ENCODE measurements at places on chromosomes 4 and X. TPM values are rescaled to one million over a fixed set of nuclear protein-coding genes. Genes with fewer than 3 reads are reported as not detected.

The LCORL gene
- 10.5 TPM for total RNA-seq

GRCh38 chrX:110532581-110532931 lies 173.9 kb downstream of the RTL9 start:
- DNase-seq: no peak

- no peak for DNase-seq
Observed at GRCh38 chr4:146121757-146122156, 53.8 kb upstream of the LSM6 start.

DNA sequence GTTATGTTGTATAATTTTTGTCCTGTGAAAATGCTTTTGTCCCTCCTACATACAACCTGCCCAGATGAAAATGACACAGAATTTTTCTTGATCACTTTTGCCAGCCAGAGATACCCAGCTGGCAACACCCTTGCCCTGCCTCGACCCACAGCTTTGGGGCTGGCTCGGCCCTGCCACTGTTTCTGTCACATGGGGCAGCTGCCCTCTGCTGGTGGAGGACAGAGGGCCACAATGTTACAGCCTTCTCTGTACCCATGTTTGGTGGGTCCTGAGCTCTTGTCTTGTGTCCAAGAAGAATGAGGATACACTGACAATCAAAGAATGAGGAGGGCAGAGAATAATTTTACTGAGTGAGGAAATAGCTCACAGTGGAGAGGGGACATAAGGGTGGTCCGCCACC lies 31.1 kb downstream of the BMP15 start:
- no peak for DNase-seq

DNA sequence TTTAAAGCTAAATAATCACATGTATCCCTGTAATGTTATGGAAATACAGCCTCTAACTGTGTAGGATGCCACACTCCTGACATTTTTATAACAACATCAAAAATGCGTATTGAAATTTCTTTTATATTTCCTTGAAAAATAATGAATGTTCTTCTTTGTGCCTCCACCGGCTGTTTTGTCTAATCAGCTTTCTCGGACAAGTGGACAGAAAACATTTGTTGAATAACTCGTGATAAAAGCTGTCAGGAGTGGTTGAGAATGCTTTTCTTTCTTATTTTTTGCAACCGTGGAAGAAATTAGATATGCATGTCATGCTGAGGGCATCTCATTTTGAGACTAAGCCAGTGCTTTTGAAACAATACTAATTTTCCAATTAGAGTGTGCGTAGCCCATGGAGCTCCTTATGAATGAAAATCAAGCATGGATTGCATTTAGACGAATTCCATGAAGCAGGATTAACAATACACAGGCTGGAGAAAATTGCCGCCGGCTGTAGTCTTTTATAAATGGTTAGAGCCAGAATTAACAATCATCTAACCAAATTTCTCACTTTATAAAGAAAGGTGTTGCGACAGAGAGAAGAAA lies 614.5 kb upstream of the LCORL start:
- no peak for DNase-seq

- no peak for DNase-seq
Observed at GRCh38 chr4:71081192-71081591, 87.7 kb downstream of the DCK start.

Data from ureter (tissue), 1 donor.